ENCODE measurements at places on chromosomes 6 and 20.

GRCh38 chr20:14445310-14445709 is 107.9 kb upstream of the FLRT3 start:
- DNase-seq = no peak

- no peak for DNase-seq
Measured at GRCh38 chr6:143400258-143401067, 50.0 kb downstream of the ADAT2 start.

- no peak for DNase-seq
Measured at GRCh38 chr20:419556-420165, 11.6 kb downstream of the RBCK1 start.

GRCh38 chr6:90294614-90294988 is 2.0 kb downstream of the BACH2 start:
- peak; percentile 60 for DNase-seq

- no peak for DNase-seq
Measured at GRCh38 chr20:7505152-7505834, 435.0 kb downstream of the HAO1 start.

DNA sequence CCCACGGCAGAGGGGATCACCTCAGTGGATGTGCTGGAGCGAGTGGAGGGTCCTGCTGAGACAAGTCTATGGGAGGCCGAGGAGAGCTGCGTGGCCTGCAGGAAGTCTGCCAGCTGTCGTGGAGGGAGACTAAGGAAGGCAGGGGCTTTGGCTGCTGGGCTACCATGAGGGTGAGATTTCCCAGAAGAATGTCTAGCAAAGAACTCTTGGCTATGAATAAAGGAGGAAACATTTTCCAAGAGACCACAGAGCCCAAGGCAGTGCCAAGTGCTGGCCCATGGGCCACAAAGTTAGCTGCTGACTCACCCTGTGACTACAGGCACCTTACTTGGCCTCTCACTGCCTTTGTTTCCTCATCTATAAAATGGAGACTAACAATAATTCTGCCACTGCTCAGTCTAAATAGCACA is 73.4 kb downstream of the PRDM1 start:
- DNase-seq = no peak

- DNase-seq = no peak
Measured at GRCh38 chr6:78909391-78909790, 42.0 kb downstream of the IRAK1BP1 start.

DNA sequence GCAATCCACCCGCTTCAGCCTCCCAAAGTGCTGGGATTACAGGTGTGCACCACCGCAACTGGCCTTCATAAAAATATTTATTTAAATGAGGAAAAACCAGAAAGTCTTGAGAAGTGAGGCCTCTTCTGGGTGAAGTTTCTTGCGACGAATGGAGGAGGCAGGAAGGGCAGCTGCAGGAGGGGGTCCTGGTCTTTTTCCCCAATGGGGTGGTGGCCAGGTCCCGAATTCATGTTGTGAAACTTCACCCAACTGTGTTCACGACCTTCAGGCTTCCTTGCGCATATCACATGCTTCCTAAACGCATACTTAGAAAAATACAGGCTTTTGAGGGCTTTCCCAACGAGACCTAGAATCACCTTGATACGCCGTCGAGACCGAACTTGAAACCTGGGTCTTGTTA is 145.1 kb downstream of the CDH4 start:
- no peak for DNase-seq

GRCh38 chr6:166862978-166863530 is 93.3 kb downstream of the RNASET2 start:
- no peak for DNase-seq

- no peak for DNase-seq
Measured at GRCh38 chr6:40807484-40807883, 220.3 kb upstream of the LRFN2 start.

GRCh38 chr6:132219901-132220300 is 181.4 kb downstream of the MOXD1 start:
- no peak for DNase-seq

DNA sequence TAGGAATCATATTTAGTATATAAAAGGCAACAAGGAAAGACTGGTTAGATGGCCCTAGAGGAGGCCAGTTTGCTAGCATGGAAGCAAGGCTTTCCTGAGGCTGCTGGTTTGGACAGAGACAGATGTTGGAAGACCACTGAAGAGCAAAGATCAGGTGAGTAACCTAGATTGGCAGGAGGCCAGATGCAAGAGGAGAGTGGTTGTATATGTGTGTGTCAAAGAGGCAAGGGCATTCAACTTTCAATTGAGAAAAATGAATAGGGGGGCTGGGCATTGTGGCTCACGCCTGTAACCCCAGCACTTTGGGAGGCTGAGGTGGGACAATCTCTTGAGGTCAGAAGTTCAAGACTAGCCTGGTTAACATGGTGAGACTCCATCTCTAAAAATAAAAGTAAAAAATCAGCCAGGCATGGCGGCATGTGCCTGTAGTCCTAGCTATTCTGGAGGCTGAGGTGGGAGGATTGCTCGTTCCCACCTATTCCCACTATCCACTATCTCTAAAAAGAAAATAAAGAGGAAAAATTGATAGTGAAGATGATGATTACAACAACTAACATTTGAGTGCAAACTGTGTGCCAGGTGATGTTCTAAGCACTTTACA is 79.8 kb downstream of the PRDM1 start:
- no peak for DNase-seq

- DNase-seq = no peak
Measured at GRCh38 chr6:166647896-166648295, 20.8 kb upstream of the RPS6KA2 start.

- no peak for DNase-seq
Measured at GRCh38 chr20:62860391-62860923, 1.2 kb downstream of the TCFL5 start.

GRCh38 chr20:13320702-13321101 is 99.6 kb downstream of the ISM1 start:
- no peak for DNase-seq

DNA sequence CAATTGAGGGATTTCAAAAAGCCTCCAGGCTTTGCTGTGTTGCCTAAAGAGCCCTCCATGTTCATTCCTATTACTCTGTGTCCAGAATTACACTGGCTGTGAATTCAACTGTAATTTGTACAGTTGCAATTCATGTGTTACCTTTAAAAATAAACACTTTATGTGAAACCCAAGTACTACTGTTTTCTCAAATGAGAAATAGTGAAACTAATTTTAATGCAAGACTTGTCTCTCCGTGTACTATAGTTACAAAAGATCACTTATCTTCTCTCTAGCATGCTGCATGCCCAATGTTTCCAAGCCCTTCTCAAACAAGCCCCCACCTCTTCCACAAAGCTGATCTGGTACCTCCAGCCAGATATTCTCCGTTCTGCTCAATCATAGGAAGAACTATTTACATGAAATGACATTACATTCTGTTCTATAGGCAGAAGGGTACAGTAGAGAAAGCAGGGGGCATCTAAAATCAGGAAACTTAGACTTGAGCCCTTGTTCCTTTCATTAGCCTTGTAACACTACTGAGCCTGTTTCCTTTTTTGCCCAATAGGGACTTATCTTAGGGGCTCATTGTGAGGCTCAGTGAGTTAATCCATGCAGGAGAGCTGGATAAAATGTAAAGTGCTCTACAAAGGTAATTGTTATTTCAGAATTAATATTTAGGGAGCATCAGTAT is 12.3 kb upstream of the COL9A1 start:
- DNase-seq = no peak

GRCh38 chr20:32749914-32750637 is 6.8 kb upstream of the COMMD7 start:
- DNase-seq = no peak

DNA sequence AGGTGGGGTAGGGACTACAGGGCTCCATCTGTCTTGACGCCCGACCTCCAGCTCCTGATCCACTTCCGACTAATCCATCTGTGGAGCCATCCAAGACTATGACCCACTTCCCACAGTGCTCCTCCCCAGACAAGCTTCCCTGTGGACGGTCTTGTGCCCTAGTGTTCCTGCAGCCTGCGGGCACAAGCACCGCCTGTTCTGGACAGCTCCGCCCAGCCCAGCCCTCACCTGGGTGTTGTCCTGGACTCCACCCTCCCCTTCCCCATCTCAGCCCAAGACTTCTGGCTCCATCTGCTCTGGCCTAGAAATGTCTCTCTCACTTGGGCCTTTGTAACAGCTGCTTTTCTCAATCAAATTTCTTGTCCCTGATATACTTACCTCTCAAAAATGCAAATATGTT is 102.0 kb downstream of the MAFB start:
- no peak for DNase-seq

DNA sequence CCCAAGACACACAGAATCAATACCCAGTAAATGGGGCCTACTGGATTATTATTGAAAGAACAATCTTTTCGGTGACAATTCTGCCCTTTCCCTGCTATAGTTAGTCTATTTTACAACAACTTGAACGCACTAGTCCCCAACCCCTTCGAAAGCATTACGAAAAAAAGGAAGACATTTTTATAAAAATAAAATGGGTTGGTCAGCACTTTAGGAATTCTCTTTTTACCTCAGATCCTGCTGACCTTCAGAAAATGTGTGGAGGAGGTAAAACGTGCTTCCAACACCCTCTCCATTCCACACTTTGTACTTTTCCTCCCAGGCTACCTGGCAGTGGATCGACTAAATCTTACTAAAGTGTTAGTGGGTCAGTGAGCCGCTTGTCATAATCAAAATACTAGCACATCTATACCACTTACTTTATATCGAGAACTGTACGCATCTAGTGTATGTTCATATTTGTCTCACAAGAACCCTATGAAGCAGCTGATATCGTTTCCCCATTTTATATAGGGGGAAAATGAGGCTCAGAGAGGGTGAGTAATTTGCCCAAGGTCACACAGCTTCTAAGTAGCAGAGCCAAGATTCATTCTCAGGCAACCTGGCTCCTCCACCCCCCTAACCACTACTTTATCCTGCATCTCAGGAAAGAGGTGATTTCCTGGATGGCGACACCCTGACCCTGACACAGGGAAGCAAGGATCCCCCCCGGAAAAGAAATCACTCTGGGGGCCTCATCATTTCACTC is 10.6 kb downstream of the NFATC2 start:
- no peak for DNase-seq

DNA sequence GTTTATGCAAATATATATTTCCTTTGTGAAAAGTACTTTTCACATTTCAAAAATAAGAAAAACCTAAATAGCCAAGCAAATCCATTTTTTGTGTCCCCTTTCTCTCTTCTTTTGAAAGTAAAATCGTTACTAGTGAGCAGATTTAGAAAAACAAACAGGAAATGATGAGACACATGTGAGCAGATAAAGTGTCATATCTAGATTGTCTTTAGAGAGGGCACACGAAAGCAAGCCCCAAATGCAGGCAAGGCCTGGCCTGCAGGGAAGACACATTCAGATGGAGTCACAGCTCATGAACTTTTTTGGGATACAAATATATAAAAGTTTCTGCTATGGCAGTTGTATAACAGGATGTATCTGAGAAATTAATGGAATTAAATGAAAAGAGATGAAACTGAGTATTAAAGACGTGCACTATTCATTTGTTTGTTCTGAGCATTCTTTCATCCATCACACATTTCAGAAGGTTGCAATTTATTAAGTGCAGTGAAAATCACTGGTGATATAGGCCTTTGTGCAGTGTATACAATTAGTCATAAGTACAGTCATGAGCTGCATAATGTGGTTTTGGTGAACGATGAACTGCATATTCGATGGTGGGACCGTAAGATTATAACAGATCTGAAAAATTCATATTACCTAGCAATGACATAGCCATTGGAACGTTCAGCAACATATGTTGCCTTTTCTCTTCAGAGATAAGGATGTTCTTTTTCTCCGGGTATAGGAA is 101.4 kb downstream of the PACRG start:
- no peak for DNase-seq

- DNase-seq = no peak
Measured at GRCh38 chr6:143451531-143451930, 926 bp downstream of the PEX3 start.

- DNase-seq = no peak
Measured at GRCh38 chr6:116254297-116255056, 602 bp upstream of the TSPYL4 start.

- no peak for DNase-seq
Measured at GRCh38 chr6:151372164-151372563, 19.2 kb downstream of the ZBTB2 start.

DNA sequence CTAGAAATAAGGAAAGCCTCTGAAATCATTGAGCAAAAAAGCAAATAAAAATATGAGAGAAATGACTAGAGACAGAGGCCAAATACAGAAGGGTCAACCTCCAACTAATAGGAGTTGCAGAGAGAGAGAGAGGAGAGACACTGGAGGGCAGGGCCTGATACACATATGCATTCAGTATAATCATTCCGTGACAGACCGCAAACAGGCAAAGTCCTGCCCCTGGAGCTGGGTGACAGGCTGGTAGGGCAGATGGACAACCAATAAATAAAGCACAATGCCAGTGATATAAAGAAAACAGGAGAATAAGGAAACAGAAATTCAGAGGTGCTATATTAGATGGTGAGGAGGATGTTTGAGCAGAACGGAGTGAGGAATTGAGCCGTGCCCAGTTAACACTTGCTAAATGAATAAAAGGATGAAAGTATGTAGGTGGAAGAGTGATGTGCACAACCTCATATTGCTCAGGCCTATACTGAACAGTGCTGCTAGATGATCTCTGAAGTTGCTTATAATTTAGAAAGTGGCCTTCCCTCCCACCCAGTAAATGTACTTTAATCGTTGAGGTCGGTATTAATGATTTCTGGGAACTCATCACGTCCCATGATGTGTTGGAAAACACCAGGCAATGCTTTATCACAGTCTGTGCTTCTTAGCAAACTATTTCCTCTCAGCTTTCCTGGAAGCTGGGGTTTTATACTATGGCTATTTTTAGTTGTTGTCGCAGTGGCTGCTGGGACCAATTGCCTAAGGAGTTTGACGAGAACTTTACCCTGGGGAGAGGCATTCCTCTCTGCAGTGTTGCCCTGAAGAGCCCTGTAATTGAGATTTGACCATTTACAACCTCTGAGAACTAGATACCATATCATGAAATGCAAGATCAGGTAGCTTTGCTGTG is 37.6 kb upstream of the CLIC5 start:
- no peak for DNase-seq

DNA sequence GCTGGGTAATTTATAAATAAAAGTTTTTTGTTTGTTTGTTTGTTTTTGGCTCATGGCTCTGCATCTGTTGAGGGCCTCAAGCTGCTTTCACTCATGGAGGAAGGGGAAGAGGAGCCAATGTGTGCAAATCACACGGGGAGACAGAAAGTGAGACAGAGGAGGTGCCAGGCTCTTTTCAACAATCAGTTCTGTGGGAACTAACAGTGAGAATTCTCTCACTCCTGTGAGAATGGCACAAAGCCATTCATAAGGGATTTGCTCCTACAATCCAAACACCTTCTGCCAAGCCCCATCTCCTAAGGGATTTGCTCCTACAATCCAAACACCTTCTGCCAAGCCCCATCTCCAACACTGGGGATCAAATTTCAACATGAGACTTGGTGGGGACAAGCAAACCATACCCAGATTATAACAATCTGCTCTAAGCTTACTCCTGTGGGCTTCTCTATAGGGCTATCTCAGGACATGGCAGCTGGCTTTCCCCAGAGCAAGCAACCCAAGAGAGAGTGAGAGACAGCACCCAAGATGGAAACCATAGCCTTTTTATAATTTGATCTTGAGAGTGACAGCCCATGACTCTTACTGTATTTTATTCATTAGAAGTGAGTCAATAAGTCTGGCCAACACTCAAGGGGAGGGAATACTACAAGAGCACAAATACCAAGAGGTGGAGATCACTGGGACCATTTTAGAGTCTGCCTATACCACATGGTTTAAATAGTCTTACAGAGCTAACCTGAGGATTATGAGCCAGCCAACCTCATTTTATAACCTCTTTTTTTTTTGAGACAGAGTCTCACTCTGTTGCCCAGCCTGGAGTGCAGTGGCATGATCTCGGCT is 22.8 kb upstream of the LRRC1 start:
- no peak for DNase-seq
